Omental fat pad (tissue), 4 donors: ENCODE measurements at places on chromosomes 1 and 21. TPM values are rescaled to one million over a fixed set of nuclear protein-coding genes. Genes with fewer than 3 reads are reported as not detected.
A peak's percentile ranks its signal among the peaks of the same experiment; 100 is the strongest.

TMEM240 gene
- 2.6 TPM for total RNA-seq

NUDC gene
- total RNA-seq, result 48.3 TPM

GPR37L1 gene
- not detected for total RNA-seq

LCE1D gene
- not detected for total RNA-seq

SH3GLB1 gene
- total RNA-seq, result 99.9 TPM

USH2A gene
- not detected for total RNA-seq

MCOLN3 gene
- 7.7 TPM for total RNA-seq

TMPRSS15 gene
- total RNA-seq, result not detected

DNA sequence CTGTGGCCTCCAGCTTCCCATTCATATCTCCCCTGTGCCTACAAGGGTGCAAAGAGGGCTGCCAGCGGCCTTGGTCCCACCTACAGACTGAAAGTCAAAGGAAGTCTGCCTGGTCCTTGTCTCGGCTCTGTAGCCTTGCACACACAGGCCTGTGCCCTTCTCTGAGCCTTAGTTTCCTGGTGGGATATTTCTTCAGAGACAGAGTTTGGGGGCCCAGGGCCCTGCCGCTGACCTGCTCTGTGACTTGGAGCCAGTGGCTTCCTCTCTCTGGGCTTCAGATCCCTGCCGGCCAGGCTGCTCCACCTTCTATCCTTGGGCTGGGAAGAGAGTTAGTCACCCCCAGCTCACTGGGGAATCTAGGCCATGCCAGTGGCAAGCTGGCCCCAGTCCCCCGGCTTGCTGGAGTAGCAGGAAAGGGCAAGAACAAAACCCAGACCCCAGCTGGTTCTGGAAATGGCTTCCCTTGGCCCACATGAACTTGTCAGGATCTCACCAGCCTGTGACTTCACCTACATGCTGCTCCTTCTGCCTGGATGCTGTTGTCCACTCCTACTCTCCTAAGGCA lies 1.0 kb upstream of the TMEM61 start:
- DNase-seq, result no peak

- no peak for DNase-seq
These were observed 1.4 kb downstream of the ZBTB8A start for GRCh38 chr1:32540605-32541004.

DNA sequence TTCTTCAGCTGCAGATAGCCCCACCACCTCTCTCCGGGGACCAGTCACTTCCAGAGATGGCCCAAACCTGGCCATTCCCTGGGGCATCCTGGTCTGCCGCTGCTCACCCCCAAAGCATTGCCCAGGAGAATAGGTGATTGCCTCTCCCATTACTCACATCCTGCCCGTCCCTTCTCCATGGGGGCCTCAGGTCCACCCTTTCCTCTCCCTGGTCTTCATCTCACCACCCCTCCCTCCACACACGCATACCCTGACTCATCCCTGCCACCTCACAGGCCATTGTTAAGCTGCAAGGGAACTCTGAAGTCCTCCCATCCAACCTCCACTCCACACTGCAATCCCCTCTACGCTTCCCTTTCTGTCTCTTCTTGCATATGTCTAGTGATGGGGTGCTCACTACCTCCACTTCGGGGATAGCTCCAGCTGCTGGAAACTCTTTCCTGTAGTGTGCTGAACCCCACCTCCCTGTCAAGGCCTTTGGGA lies at the start of gene PLEKHG5:
PLEKHG5 (minus strand) TSS at position 188 of the 483 bp plus-strand sequence. CDS start 14,096 bp downstream, outside the sequence.
- no peak for DNase-seq

DNA sequence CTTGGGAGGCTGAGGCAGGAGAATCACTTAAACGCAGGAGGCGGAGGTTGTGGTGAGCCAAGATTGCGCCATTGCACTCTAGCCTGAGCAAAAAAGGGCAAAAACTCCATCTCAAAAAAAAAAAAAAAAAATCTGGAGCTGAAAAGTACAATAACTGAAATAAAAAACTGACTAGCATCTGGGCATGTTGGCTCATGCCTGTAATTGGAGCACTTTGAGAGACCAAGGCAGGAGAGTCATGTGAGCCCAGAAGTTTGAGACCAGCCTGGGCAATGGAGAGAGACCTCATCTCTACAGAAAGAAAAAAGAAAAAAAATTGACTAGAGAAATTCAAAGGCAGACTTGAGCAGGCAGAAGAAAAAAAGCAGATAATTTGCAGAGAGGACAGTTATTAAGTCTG lies 18.1 kb downstream of the CLDN19 start:
- no peak for DNase-seq

DNA sequence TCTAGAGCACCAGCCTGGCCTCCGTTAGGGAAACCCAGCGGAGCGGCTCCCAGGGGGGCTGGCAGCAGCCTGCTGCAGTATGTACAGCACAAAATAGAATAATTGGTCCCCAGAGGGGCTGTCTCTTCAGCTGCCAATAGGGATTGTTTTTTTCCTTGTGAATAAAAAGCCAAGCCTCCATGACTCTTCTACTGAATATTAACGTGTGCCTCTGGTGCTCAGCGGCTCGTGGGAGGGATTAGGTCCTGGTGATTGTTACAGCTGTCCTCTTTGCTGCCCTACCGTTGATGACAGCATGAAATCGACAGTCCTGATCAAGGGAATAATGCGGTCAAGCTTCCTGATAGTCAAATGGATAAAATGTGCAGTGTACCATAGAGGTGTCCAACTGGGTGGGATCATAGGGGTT lies 190.7 kb upstream of the RUNX1 start:
- DNase-seq, result no peak

DNA sequence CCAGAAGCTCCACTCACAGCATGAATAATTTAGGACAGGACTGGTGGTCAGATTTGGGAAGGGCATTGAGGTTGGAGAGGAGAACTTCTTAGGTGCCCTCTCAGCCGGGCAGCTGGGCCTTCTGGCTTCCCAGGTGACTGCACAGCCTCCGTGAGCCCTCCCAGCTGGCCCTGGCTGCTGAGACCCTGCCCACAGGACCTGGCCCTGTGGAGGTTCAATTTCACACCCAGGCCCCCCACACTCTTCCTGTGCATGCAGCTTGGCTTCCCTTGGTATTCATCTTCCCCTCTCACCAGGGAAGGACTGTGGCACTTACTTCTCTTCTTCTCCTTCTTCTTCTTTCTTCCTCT lies 50.6 kb downstream of the NDUFS5 start:
- DNase-seq, result no peak

DNA sequence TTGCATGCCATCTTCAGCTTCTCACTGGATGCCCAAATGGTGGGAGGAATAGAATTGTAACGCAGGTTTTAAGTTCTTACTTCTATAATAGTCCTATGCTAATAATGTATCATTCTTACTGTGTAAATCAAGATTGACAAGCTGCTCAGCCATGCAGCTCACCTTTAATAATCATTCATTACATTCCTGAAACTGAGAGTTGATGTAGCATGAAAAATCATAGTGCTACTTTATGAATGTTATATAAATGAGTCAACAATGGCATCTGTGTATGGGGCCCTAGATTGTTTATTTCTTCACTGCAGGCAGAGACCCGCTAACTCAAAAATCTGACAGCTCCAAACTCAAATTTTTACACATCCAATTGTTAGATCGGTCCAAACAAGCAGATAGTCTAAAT lies 34.4 kb downstream of the FH start:
- DNase-seq, result no peak

GRCh38 chr21:31559368-31560119 lies 99.9 kb upstream of the SOD1 start:
- peak; percentile 93 for DNase-seq

- DNase-seq, result no peak
These were observed 11.4 kb downstream of the AMPD2 start for GRCh38 chr1:109630898-109631512.

DNA sequence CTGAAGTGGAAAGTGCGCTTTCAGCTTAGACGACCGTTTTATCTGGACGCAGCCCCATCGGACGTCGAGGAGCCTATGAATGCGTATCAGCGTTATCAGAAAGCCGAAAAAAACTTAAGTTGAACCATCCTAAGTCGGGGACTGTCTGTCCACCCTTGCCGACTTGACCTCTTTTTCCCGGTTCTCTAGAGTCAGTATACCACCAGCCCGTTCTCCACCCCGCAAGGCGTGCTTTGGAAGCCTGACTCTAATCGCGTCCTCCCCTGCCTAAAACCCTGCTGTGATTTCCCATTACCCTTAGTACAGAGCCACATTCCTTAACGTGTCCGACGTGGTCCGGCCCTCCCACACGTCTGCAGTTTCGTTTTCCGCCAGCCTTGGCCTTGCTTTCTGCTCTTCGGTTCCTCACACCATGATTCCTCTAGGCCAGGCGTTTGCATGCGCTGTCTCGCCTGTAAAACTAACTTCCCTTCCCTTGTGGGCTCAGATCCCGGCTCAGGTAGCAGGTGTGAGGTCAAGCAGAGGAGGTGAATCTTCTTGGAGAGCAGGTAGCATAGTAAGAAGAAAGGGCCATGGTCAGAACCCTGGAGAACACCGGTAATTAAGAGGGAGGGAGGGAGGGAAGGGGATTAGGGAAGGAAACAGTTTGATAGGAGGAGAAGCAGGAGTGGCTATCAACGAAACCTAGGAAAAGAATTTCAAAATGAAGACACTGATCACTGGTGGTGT lies 865 bp downstream of the ADPRS start:
- DNase-seq, result no peak

- no peak for DNase-seq
These were observed 18.8 kb upstream of the C2CD2 start for GRCh38 chr21:41972511-41973205.
